ENCODE measurements at places on chromosomes 7 and 10.
A peak's percentile ranks its signal among the peaks of the same experiment; 100 is the strongest.

- DNase-seq, result no peak
Measured at GRCh38 chr7:100879685-100880261, 4.9 kb downstream of the SRRT start.

- no peak for DNase-seq
Measured at GRCh38 chr7:140621401-140622021, 19.1 kb downstream of the DENND2A start.

DNA sequence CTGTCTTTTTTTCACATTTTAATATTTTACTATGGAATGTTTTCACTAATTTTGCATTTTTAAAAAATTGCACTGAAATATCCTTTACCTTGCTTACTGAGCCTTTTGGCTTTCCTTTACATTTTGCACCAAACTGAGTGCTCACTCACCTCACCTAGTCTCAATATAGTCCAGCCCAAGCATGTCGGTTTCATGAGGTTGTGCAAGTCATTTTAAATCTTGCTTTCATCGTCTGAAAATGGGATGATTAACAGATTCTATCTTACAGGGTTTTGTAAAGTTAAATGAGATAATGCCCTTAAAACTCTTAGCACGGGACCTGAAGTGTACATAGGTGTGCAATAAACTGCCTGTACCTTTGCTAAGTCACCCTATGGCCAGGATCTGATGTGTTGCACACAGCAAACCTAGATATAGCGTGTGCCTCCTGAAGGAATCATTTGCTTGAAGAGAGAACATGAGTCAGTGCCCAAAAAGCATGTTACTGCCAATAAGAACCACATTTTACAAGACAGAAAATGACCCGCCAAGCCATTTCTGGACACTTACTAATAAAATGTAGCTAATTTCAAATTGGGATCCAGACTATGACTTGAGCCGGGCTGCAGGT, 199.8 kb downstream of the JCAD start:
- DNase-seq, result no peak

GRCh38 chr10:123868038-123869019, 23.3 kb downstream of the CPXM2 start:
- no peak for DNase-seq

GRCh38 chr10:34814223-34814912, 728 bp downstream of the PARD3 start:
- no peak for DNase-seq

DNA sequence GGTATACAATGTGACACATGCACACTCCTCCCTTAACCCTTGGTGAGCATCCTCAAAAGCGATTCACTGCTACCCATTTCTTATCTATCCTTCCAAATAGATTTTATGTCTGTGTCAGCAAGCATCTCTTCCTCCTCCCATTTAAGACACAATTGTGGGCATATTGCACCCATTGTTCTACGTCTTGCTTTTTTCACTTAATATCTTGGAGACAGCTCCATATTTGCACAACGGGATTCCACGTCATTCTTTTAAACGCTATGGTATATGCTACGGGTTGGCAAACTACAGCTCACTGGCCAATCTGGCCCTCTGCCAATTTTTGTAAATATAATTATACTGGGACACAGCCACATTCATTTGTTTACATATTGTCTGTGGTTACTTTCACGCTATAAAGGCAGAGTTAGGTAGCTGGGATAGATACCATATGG, 88.6 kb downstream of the RNF216 start:
- DNase-seq, result no peak

DNA sequence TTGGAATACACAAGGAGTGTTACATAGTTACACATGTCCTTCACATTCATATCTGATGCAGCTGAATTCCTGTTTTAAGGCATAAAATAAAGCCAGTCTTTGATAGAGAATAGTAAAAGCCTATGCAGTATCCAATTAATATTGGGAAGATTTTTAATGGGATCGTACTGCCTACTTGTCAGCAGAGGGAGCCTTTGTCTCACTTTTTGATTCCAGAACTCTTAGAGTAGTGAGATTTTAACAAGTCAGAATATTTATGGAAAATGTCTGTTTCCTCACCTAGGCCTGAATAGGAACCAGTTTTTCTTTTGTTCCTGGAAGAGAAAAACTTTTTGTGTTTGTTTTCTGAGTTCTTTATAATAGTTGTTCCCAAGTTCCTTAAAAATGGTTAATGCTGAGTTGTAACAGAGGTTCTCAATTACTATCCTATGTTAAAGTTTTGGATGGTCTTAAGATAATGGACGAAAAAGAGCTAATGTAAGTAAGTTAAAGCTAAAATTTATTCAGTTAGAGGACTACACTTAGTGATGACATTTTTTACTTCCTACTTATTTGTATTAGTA, 114.0 kb downstream of the BBS9 start:
- peak; percentile 39 for DNase-seq

- DNase-seq, result no peak
Measured at GRCh38 chr10:60444494-60445064, 54.9 kb upstream of the ANK3 start.

DNA sequence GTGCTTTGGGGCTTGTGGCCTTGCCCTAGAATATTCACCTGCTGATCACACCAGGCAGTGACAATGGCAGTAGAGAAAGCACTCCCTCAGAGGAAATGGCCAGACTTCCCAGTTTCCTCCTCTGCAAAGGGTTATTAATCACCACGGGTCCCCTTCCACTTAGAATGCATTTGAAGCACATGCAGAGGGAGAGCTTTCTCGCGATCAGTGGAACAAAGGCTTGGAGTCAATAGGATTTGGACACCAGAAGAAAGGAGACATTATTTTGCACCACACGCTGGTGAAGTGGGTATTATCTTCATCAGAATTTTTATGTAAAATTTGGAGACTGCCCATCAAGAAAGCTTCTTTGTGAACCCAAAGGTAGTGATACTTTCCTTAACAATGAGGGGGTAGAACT, 35.4 kb upstream of the INHBA start:
- DNase-seq, result no peak

GRCh38 chr10:98444314-98445006, 2.3 kb downstream of the HPS1 start:
- DNase-seq, result no peak

DNA sequence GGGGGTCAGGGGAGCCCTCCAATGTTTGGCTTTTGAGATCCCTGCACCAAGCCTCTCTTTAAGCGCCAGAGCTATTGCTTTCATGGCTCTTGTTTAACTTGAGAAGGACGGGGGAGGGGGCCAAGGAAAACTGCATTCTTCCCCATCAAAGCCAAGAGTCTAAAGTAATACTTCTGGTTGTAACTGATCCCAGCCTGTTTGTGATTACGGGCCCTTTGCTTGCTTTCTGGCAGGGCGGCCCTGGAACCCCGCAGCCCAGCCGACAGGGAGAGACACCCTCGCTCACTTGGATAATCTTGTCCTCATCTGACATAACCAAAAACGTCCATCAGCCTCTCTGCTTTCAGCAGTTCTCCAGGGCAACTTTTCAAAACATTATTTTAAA, 154.7 kb downstream of the NEURL1 start:
- no peak for DNase-seq

DNA sequence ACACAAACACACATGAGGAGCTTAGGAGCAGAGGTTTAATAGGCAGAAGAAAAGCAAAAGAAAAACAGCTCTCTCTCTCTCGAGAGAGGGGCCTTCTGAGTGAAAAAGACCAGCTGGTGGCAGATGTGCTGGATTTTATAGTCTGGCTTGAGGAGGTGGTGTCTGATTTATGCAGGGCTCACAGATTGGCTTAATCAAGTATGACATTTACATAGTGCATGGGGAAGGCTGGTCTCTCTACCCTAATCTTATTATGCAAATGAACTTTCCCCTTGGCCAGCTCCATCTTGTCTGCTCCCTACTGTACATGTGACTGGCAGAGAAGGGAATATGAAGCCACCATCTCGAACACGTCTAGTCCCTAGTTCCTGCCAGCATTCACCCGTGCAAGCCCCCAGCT, 219.5 kb upstream of the ZNF804B start:
- DNase-seq, result peak; percentile 63

- DNase-seq, result no peak
Measured at GRCh38 chr7:44408596-44408995, 81.9 kb downstream of the NUDCD3 start.

- DNase-seq, result no peak
Measured at GRCh38 chr7:100211342-100211780, 8.4 kb upstream of the PVRIG start.

GRCh38 chr7:109190766-109191398, 621.2 kb downstream of the DNAJB9 start:
- no peak for DNase-seq

GRCh38 chr7:1236831-1237701, 4.4 kb downstream of the UNCX start:
- no peak for DNase-seq

GRCh38 chr7:127833641-127834040, 181.6 kb downstream of the SND1 start:
- DNase-seq, result no peak

DNA sequence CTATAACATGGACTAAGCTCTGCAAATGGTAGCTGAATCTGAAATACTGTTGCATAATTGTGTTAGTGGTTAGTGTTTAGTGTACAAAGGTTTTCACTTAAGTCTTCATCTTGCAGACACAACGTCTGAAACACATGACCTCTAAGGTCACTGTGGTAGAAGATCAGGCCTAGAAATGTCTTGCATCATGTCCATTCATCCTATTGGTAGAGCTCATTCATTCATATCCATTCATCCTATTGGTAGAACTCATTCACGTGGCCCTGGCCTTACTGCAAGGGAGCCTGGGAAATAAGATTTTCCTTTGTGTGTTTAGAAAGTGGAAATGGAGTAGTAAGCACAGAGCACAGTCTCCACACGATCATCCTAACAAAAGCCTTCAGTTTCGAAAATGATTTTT, 485.8 kb downstream of the PLXNA4 start:
- no peak for DNase-seq

- no peak for DNase-seq
Measured at GRCh38 chr7:1752111-1752510, 82.0 kb downstream of the ELFN1 start.

DNA sequence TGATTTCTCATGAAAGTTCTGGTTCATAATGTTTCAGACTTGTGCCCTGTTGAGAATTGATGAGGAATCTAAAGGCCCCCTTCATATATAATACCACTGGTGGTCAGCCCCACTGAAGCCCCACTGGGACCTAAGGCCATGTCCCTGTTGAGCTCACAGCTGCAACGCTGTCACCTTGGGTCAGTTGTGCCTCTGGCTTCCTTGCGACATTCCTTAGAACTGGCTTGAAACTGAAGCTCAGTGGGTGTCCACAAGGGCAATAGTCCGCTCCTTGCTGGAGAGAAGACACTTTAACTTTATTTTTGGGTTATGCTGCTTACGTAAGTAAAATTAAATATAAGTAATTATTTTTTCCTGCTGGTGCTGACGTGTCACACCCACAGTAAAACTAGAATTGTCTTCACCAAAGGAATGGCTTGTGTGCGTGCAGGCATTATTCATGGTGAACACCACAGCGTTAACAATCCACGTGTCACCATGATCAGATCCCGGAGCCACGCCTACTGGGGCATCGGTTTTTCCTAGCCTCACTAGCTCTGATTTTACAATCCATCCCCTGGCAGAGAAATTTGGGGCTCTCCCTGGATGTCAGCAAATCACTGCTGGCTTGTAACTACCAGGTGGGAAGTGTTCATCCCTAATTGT, 66.5 kb downstream of the BICC1 start:
- no peak for DNase-seq

GRCh38 chr7:129807863-129808262, 144.9 kb downstream of the UBE2H start:
- no peak for DNase-seq

- no peak for DNase-seq
Measured at GRCh38 chr10:30227481-30227880, 121.6 kb downstream of the MTPAP start.

DNA sequence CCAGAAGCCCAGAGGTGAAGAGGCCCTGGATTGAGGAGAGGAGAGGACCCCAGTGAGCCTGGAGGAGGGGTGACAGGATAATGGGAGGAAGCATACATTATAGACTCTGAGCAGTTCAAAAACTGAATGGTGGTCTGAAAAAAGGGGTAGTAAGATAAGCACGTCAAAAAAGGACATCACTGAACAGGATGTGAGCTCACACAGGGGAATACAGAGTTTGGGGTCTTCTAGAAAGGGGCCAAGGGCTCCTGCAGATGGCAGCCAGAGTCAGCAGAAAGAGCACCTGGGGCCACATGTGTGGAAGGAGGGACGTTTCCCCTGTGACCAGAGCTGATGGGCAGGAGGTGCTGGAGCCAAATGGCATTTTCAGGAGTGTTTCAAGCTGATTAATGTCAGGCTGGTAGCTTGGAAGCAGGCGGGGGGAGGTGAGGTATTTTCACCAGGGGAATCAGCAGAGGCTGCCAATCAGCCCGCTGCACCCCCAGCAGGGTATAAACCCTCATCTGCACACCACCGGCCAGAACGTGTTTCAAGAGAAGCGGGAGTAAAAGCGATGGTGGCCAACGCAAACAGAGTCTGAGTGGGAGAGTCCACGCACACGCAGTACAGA, 85.8 kb downstream of the TNS3 start:
- no peak for DNase-seq

GRCh38 chr7:75943864-75944263, 28.9 kb downstream of the POR start:
- DNase-seq, result no peak
